ENCODE measurements at places on chromosomes 13 and 19.
A peak's percentile ranks its signal among the peaks of the same experiment; 100 is the strongest.

DNA sequence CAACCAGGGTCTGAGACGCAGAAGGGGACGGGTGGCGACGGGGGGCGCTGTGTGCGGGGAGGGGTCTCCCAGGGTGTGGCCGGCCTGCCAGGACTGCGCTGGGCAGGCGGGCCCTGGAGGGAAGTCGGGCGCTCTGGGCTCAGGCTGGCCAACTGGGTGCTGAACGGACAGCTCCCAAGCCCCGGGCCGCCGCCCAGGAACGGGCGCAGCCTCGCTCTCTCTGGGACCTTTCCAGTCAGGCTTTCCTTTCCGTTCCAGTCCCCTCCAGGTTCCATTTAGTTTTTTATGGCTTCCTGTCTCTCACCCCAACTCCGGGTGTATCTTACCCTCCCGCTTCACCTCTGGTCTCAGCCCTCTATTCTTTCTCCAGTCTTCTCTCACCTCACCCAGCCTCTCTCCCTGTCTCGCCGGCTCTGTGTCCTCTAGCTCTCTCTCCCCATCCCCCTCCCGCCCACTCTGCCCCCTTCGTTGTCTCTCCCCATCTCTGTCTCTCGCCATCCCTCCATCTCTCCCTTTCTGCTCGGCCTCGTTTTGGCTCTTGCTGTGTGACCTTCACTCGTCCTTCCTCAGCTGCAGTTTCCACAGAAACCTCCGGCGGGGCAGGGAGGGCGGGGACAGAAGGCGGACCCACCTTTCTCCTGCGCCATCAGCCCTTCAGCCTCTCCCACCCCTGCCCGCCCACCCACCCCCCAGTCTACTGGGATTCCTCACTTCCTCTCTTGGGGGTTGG, 3.3 kb upstream of the ATP1A3 start:
- DNase-seq = peak; percentile 25

DNA sequence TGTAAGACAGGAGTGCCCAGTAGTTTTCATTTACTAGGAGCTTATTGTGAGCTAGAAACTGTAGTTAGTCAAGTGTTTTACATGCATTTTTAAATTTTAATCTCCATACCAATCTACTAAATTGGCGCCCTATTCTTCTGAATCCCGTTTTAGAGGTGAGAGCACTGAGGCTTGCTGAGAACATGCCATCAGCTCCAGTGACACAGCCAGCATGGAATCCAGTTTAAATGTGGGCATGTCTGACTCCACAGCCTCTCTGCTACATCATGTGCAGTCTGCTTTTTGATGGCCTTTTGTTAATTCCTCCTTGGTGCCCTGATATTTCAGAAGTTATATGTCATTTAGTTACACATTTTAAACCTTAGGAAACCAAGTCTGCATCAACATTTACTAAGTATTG, 325.4 kb downstream of the DLEU7 start:
- no peak for DNase-seq

DNA sequence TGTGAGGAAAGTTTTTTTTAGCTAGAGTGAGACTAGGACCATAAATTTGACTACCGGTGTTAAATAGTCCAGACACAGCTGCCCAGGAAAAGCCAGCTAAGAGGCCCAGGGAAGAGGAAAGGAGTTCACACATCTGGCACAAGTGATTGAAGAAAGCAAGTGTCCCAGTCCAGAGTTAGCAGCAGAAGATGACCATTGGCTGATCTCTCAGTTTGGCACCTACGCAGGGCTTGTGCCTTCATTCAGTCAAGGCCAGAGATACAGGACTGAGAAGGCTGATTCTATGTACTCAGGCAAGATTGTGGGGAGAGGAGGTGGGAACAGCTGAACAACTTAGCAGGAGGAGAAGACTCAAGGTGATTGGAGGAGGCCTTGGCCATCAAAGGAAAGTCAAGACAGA, 575.0 kb upstream of the KLF12 start:
- DNase-seq = no peak

DNA sequence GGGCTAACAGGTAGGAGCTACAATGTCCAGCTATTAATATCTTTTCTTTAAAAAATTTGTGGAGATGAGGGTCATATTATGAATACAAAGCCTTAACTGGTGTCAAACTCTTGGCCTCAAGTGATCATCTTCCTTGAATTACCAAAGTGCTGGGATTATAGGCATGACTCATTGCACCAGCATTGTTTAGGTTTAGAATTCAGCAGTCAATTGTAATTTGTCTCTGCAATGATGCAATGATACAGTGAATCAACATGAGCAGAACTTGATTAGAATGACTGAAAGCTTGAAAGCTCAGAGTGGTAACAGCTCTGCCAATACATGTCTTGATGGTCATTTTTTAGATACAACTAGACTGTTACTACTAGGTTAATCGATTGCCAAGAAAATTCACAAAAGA, 752.8 kb upstream of the MIR17HG start:
- DNase-seq = no peak

DNA sequence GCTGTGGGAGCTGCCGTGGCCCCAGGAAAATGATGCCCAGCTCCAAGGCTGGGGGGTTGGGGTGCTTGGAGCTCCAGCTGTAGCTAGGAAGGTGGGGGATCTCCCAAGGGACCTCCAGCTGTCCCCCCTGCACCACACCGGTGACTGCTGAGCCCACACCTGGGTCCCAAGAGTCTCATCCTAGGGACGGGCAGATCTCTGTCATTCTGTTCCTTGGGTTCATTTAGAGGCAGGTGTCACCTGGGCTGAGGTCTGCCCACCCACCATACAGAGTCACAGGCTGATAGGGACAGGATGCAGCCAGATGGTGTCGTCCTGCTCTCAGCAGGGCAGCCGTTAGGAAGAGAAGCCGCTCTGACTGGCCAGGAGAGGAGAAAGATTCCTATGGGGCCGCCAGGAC, 5.3 kb downstream of the F2RL3 start:
- no peak for DNase-seq

- no peak for DNase-seq
Observed at GRCh38 chr19:13718733-13719132, 45.6 kb upstream of the MRI1 start.

DNA sequence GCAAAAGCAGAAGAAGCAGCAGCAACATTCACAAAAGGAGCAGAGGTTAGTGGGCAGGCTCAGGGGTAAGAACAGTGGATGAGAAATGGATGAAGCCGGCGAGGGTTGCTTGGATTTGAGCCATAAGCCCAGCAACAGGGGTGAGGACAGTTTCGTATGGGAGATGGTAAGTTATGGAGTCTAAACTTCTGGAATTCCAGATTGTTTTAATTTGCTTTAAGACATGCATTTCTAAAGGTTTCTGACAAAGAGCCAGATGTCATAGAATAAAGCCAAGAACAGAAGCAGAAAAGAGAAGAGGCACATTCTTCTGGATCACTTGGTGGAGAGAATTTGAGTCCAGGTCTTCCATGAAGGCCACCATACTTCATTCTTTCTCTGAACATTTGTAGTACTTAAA, 76.6 kb downstream of the TNFSF11 start:
- DNase-seq = no peak

DNA sequence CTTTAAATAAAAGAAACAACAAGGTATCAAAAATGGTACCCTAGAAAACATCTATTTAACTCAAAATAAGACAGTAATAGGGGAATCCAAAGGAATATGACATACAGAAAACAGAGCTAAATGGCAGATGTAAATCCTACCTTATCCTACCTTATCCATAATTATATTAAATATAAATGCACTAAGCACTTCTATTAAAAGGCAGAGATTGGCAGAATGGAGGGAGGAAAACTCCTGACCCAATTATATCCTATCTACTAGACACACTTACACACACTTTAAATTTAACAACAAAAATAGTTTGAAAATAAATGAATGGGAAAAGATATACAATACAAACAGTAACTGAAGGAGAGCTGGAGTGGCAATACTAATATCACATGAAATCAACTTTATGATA, 14.4 kb downstream of the RNASEH2B start:
- DNase-seq = no peak

GRCh38 chr13:64420181-64420580, 2810.0 kb downstream of the PCDH9 start:
- no peak for DNase-seq

DNA sequence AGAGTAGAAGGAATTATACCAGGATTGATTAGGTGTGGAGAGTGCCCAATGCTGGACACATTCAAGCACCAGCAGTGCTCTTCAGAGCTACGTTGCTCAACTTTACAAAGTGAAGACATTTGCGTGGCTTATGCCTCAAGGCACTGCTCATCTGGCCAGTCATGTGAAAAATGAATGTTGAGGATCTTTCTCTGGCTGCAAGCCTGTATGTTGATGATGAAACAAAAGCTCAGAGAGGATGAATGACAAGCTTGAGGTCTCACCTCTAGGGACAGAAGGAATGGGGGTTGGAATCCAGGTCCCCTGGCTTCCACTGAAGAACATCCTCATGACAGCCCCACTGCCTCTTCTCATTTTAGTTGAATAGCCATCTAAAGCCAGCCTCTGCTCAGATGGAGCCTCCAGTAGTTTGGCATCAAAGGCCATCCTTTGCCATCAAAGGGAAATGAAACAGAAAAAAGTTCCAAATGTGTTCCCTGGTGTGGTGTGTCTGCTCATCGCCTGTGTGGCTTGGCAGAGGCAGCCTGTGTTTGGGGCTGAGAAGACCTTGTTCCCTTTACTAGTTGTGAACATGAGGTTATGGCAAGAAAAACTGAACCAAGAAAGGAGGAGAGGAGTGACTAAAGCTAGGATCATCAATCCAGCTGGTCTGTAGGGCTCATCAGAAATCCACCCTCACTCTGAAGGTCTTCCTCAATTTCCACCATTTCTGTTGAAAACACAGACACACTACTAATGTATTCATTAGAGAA, 114.0 kb upstream of the KL start:
- no peak for DNase-seq

- no peak for DNase-seq
Observed at GRCh38 chr13:46576762-46577161, 23.8 kb downstream of the LRCH1 start.

- no peak for DNase-seq
Observed at GRCh38 chr13:54657588-54657987, 1629.0 kb downstream of the OLFM4 start.
